ENCODE measurements at places on chromosomes 2 and 18.

DNA sequence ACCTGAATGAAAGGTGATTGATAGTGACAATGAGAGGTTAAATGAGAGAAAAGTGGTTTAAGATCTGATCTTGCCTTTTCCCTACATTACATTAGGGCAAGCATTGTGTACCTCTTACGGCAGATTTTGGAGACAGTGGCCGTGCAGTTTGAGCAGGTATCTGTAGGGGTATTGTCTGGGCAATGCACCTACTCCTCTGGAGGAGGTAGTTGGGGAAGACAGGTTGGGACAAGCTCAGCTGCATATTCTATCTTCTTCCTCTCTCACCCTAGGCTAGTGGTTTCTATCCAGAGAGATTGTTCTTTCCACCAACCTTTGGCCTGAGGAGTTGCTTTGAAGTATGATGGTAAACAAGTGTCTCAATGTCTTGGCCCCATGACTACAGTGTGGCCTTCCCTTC, 323.2 kb downstream of the CYP26B1 start:
- no peak for DNase-seq

GRCh38 chr2:224220586-224221255, 181.2 kb downstream of the FAM124B start:
- DNase-seq = no peak

GRCh38 chr2:39135690-39136259, 14.9 kb upstream of the SOS1 start:
- DNase-seq = peak; percentile 13

- DNase-seq = no peak
Measured at GRCh38 chr2:231341100-231341499, 54.4 kb upstream of the B3GNT7 start.

DNA sequence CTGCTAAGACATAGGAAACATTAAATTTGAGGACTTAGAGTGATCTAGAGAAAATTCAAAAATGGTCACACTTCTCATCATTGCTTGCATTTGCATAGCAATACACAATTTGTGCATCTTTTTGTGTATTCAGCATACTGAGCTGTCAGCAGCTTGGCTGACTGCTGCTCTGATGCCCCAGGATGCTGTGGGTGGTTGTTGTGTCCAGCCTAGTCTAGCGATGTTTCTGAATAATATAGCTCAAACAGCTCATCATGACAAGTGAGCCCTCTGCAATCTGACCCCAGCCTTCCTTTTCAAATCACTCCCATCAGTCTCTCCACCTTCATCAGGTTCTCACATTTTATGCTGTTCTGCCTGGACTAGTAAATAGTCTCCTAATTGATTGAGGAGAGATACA, 483.7 kb upstream of the SPHKAP start:
- no peak for DNase-seq

- DNase-seq = no peak
Measured at GRCh38 chr2:143176606-143177005, 47.4 kb downstream of the ARHGAP15 start.

GRCh38 chr18:45282101-45282812, 333.0 kb upstream of the SLC14A2 start:
- DNase-seq = peak; percentile 37

GRCh38 chr2:198961547-198961946, 496.2 kb downstream of the SATB2 start:
- no peak for DNase-seq

GRCh38 chr2:88651646-88652045, 24.4 kb upstream of the EIF2AK3 start:
- DNase-seq = no peak

GRCh38 chr2:213152065-213152794, 818 bp upstream of the IKZF2 start:
- DNase-seq = peak; percentile 57

- peak; percentile 21 for DNase-seq
Measured at GRCh38 chr18:49212819-49213218, 247.6 kb downstream of the DYM start.
